Left lung (tissue), 14 donors: ENCODE measurements at places on chromosomes 1 and 21.

DNA sequence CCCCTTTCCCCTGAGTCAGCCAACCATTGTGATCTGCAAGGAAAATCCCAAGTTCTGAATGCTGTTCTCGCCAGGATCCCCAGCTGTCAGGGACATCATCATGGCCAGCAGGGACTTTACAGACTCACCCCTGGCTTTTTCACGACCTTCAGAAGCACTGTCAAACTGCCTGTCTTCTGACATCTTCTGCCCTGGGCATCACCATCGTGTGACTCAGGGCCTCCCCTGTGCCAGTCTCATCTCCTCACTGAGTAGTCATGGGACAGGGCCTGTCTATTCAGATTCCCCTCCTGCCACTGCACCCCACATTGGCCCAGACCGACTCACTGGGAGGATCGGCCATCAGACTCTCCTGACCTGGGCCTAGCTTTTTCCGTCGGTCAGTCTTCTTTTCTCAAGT is 72.5 kb upstream of the VAMP3 start:
- DNase-seq, result no peak

GRCh38 chr1:48611841-48612240 is 139.8 kb upstream of the SPATA6 start:
- DNase-seq, result no peak

DNA sequence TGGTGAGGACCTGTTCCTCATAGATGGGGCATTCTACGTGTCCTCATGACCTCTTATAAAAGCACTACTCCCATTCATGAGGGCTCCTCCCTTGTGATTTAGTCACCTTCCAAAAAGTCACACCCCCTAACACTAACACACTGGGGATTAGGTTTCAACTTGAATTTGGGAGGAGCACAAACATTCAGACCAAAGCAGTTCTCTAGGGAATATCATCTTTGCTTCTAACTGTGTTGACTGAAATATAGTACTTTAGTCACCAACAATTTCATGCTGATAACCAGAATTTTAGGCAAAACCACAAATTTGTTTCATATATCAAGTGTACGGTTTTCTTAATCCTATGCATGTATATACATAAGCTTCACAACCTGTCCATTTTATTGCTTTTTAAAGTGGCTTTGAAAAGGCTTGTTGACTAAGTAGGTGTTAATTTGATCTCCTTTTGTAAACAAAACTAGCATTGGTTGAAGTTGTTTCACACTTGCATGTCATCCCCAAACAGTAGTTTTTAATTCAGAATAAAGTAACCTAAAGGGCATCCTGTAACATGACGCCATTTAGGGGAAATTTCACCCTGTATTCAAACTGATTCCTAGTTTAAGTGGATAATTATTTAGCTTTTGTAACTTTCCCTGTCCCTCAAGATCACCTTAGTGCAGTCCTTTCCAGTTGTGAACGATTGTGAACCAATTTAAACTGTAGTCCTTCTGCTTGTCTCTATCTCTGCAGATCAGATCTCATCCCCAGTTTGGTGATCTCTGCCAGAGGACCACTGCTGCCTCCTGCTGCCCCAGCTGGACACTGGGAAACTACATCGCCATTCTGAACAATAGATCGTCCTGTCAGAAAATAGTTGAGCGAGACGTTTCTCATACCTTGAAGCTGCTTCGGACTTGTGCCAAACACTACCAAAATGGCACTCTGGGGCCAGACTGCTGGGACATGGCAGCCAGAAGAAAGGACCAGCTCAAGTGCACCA is 141.1 kb downstream of the TLR5 start:
- DNase-seq, result no peak

- DNase-seq, result no peak
These were observed 40.5 kb downstream of the MAP3K7CL start for GRCh38 chr21:29170944-29171343.

DNA sequence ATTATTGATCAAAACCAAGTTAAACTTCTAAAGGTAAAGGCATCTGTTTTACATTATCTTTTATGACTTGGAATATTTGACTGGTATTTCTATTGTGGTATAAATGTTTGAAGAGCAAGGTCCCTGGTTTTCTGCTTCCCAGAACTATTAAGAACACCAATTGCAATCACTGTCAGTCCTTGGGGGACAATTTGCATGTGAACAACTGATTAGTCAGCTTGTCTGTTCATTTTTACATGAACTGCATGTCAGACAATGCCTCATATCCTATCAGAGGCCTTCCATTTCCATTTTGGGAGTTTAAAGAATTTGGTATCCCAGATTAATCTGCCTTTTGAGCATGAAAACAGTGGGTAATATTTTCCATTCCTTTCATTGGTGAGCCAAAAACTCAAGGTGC is 654.9 kb upstream of the USP24 start:
- no peak for DNase-seq

DNA sequence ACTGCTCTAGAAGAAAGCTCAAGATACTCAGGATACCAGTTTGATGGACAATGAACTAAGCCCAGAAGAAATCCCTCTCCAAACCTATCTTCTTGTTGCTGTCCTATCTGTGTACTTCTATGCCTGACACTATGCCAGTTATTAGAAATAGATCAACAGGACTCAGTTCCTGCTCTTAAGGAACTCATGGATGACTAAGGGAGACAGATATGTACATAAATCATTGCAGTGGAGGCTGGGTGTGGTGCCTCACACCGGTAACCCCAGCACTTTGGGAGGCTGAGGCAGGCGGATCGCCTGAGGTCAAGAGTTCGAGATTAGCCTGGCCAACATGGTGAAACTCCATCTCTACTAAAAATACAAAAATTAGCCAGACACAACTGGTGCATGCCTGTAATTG is 42.4 kb upstream of the AK4 start:
- DNase-seq, result no peak
